ENCODE measurements at places on chromosomes 1 and 21. TPM values are rescaled to one million over a fixed set of nuclear protein-coding genes. Genes with fewer than 3 reads are reported as not detected.

GRCh38 chr1:150973258-150973835 is 1.3 kb downstream of the CERS2 start:
- no peak for DNase-seq
- H3K36me3 ChIP-seq: peaks cover 7% of the 10 kb centered on the region
- no peaks in the 10 kb centered on the region for H3K27me3 ChIP-seq
- H3K4me1 ChIP-seq: peaks cover 49% of the 10 kb centered on the region

The OR2T2 gene
- not detected for total RNA-seq

GRCh38 chr1:234322979-234323378 is 50.3 kb upstream of the COA6 start:
- no peak overlapping the region for H3K27ac ChIP-seq
- DNase-seq: peak; percentile 41
- H3K27me3 ChIP-seq: no peaks in the 10 kb centered on the region
- H3K4me3 ChIP-seq: no peak overlapping the region
- H3K36me3 ChIP-seq: no peaks in the 10 kb centered on the region

DNA sequence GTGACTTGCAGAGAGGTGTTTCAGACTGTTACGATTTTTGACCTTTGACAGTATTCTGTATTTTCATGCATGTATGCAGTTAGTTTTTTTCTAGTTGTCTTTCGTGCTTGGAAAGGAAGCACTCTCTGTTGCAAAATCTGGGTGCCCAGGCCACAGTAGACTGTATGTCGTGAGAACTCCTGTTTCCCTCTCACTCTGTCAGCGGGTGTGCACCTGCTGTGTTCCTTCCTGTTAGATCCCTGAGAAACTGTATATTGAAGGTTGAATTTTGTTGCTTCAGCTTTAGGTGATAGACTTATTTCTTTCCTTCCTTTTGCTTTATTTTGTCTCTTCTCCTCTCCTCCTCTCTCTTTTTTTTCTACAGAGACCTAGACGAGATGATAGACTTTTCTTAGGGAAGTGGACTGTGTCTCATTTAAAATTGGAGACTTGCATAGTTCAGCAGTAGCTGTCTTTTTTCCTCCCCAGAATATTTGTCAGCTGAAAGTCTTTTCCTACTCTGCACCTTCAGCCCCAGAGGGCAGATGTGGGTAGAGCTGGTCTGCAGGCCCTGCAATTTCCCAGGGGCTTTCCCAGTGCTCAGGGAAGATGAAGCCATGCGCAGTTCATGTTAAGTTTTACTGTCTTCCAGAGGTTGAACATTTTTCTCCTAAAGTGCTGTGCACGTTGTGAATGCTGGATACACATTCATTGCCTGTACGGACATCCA is 1.4 kb downstream of the TRAPPC10 start:
- H3K27ac ChIP-seq: peak overlapping the region; percentile 7
- H3K36me3 ChIP-seq: 0 out of 2 replicates have a peak, but pooled peaks cover 3% of the 10 kb centered on the region
- H3K4me3 ChIP-seq: peak overlapping the region; percentile 89
- peak; percentile 25 for DNase-seq

DNA sequence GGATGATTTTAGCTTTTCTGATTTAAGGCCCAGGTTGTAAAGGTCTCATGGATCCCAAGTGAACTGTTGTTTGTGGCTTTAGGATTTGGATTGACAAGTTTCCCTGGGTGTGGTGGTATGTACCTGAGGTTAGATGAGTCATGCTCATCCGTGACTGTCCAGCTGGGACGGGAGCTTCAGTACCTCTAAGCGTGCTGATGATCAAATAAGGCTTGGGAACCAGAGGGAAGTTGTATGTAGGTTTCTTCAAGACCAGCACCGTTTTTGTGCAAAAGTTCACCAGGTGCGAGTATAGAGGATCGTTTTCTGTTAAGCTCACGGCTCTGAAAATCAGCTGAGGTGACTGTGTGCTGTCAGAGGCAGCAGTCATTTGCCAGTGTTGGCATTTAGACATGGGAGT is 19.8 kb downstream of the PLA2G2E start:
- peaks cover 75% of the 10 kb centered on the region for H3K36me3 ChIP-seq
- H3K4me1 ChIP-seq: peaks cover 29% of the 10 kb centered on the region
- H3K27ac ChIP-seq: peak overlapping the region; percentile 94
- DNase-seq: peak; percentile 97
- H3K27me3 ChIP-seq: no peaks in the 10 kb centered on the region

DNA sequence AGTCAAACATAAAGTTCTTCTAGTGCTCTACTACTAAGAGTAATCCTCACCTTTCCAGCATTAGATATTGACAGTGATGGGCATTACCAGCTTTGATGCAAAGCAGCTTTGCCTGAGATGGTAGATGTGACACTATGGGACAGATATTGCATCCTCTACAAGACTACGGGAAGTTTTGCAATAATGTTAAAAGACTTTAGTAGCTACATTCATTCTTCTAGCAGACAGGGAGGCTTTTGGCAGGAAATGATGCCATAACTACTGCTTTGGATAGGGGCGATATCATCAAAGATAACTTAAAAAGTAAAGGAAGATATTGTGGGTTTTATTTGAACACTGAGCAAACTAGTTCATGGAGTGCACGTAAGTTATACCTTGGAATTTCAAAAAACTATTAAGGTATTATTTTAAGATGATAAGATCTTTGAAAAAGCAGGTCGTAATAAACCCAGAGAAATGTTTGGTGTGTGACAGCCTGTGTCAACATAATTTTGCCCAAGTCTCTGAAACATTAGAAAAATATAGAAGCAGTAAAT is 368.3 kb upstream of the TMPRSS15 start:
- H3K36me3 ChIP-seq: no peaks in the 10 kb centered on the region
- H3K4me1 ChIP-seq: peaks cover 17% of the 10 kb centered on the region
- peak; percentile 34 for DNase-seq
- peak overlapping the region; percentile 89 for H3K27ac ChIP-seq
- no peaks in the 10 kb centered on the region for H3K27me3 ChIP-seq

DNA sequence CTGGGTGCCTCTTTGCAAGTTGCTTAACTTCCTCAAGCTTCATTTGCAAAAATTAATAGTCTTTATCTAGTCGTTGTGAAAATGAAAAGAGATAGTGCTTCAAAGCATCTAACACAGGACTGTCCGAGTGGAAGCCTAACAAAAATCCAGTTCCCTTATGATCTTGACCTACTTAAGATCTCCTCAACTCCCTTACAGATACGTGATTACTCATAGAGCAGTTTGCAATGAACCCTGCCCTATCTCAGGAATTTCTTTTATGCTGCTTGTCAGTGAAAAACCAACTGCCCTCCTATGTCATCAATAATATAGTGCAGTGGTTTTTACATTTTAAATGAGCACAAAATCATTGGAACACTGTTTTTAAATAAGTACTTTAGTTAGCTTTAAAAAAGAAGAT is 314.3 kb downstream of the BACH1 start:
- H3K27me3 ChIP-seq: peaks cover 25% of the 10 kb centered on the region
- no peak overlapping the region for H3K27ac ChIP-seq
- H3K36me3 ChIP-seq: no peaks in the 10 kb centered on the region
- no peak for DNase-seq
- H3K4me3 ChIP-seq: no peak overlapping the region
- no peaks in the 10 kb centered on the region for H3K4me1 ChIP-seq

The LCE1A gene
- not detected for total RNA-seq

DNA sequence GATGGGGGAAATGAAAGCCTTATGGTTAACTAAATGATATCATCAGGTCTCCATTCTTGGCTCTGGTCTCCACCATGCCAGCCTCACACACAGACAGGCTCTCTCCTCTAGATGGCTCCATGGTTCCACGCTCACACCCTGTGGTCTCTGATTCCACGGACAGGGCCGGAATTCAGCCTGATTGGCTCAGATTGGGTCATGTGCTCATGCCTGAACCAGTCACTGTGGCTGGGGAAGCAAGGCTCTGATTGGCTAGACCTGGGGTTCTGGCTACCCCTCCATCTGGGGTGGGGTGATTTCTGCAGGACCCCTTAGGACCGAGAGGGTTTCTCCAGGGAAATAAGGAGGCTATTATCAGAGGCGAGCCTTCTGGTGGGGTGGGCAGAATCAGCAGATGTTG is 277.0 kb downstream of the PTPRU start:
- H3K36me3 ChIP-seq: no peaks in the 10 kb centered on the region
- DNase-seq: peak; percentile 85
- H3K27me3 ChIP-seq: 0 out of 2 replicates have a peak, but pooled peaks cover 7% of the 10 kb centered on the region
- no peak overlapping the region for H3K4me3 ChIP-seq
- no peak overlapping the region for H3K27ac ChIP-seq
- H3K4me1 ChIP-seq: no peaks in the 10 kb centered on the region

DNA sequence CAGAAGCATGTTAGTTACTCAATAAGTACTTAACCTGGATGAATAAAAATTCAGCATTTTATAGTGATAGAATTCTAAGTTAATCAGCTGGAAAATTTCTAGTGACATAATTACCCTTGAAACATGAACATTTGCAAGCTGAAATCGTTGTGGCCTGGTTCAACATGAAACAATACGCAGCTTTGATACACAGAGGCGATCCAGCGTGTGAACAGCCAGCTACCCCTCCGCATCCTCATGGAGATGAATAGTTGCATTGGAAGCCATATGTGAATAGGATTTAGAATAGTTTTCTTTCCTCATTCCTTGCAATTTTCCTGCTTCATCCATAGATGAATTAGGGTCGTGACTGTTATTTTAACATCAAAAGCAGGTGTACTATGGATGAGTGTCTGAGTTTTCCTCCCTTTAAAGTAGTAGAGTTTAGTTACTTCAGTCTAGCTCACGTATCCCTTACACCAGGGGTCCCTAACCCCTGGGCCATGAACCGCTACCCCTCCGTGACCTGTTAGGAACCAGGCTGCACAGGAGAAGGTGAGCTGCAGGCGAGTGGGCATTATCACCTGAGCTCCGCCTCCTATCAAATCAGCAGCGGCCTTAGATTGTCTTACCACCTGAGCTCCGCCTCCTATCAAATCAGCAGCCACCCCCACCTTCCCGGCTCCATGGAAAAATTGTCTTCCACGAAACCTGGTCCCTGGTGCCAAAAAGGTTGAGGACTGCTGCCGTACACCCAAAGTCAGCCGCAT is 6.2 kb upstream of the TARBP1 start:
- peaks cover 11% of the 10 kb centered on the region for H3K4me1 ChIP-seq
- H3K27me3 ChIP-seq: no peaks in the 10 kb centered on the region
- H3K27ac ChIP-seq: no peak overlapping the region
- H3K4me3 ChIP-seq: no peak overlapping the region

GRCh38 chr1:95068956-95069709 is 3.6 kb downstream of the ALG14 start:
- no peaks in the 10 kb centered on the region for H3K36me3 ChIP-seq
- no peak overlapping the region for H3K27ac ChIP-seq
- H3K27me3 ChIP-seq: no peaks in the 10 kb centered on the region
- no peak for DNase-seq

The TPTE gene
- not detected for total RNA-seq

DNA sequence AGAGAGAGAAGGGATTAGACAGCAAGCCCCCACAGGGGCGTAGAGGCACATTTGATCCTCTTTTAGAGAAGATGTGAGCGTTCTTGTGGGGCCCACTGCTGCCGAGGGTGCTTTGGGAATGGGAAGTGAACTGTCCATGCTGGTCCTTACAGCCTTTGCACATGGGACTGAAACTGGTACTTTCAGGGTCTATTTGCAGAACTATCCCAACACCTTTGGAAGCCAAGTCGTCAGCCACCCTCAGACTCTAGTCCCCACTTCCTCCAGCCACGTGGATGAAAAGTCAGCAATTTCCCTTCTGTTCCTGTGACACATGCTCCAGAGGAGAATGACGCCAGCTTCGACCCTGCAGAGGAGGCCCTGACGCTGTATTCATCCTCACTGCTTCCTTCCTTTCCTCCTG is 2.6 kb upstream of the RAB7B start:
- no peak overlapping the region for H3K4me3 ChIP-seq
- H3K27ac ChIP-seq: no peak overlapping the region
- no peak for DNase-seq
- peaks cover 14% of the 10 kb centered on the region for H3K4me1 ChIP-seq

- H3K4me1 ChIP-seq: no peaks in the 10 kb centered on the region
- H3K27ac ChIP-seq: no peak overlapping the region
- no peak overlapping the region for H3K4me3 ChIP-seq
- DNase-seq: no peak
Observed at GRCh38 chr1:67589519-67590233, 95.3 kb upstream of the GADD45A start.

The HIPK1 gene
- total RNA-seq: 18.7 TPM

The KCNA3 gene
- not detected for total RNA-seq

The TTC34 gene
- 1.2 TPM for total RNA-seq

DNA sequence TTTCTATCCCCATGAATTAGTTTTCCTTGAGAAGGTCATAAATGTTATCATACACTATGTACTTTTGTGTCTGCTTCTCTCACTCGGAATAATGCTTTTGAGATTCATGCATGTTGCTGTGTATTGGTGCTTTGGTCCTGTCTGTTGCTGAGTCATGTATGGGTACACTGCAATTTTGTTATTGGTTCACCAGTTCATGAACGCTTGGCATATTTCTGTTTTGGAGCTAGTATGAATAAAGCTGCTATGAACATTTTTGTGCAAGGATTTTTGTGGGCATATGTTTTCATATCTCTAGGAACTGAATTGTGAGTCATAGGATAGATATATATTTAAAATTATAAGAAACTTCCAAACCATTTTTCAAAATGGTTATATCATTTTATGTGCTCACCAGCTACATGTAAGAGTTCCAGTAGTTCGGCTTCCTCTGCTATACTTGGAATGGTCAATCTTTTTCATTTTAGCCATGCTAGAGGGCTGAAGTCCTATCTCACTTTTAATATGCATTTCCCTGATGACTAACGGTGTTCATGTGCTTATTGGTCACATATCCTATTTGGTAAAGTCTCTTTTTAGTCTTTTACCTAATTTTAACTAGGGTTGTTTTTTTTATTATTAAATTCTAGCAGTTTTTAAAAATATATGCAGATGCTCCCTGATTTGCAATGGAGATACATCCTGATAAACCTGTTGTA is 38.2 kb downstream of the ETS2 start:
- H3K4me3 ChIP-seq: no peak overlapping the region
- H3K36me3 ChIP-seq: no peaks in the 10 kb centered on the region
- no peaks in the 10 kb centered on the region for H3K27me3 ChIP-seq

DNA sequence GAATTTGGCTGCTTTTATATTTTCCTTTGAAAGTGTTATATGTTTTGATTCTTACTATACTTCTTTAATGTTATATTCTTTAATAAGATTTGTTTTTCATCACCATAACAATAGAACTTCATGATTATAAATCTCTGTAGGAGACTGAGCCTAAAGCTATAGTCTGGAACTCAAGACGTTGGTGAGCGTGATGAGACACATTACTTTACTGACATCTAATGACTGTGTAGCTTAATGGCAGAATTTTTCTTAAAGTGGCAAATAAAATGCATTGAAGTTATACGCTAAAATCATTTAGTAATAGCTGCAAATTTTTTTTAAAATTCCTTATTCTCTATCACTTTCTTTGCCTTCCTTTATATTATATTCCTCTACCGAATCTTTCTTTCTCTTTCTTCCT is 56.1 kb upstream of the HAO2 start:
- H3K27ac ChIP-seq: no peak overlapping the region
- no peak for DNase-seq
- no peaks in the 10 kb centered on the region for H3K4me1 ChIP-seq
- H3K36me3 ChIP-seq: no peaks in the 10 kb centered on the region
- H3K4me3 ChIP-seq: no peak overlapping the region

The GNG4 gene
- total RNA-seq: 0.80 TPM
